ENCODE measurements at places on chromosomes 13 and 19.

DNA sequence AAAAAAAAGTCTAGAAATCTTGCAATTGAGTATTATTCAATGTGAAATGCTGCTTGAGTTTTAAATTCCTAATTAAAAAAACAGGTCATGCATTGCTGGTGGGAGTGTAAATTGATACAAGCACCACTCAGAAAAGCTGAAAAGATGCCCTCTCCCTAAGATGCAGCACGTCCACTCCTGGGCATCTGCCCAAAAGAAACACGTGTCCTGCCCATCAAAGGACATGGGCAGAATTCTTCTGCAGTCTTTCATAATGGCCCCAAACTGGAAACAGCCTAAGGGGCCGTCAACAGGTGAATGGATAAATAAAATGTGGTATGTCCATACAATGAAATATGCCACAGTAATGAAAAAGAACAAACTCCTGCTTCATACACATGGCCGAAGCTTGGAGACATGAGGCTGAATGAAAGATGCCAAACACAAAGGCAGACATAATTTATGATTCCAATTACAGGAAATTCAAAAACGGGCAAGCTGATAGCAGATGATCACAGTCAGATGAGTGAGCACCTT lies 7.8 kb downstream of the POU2F2 start:
- DNase-seq, result no peak

DNA sequence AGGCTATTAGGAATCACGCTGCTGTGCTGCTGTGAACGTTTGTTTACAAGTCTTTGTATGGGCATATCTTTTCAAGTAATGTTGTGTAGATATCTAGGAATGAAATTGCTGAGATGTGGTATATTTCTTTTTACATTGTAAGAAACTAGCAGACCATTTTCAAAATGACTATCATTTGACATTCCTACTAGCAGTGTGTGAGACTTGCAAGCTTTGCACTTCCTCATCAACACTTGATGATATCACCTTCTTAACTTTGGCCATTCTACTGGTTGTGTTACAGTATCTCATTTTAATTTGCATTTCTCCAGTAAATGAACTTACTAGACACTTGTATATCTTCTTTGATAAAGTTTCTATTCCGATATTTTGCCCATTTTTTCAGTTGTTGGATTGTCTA lies 12.1 kb downstream of the METTL21C start:
- DNase-seq, result no peak

- DNase-seq, result no peak
Observed at GRCh38 chr13:77412860-77413259, 86.0 kb upstream of the MYCBP2 start.

DNA sequence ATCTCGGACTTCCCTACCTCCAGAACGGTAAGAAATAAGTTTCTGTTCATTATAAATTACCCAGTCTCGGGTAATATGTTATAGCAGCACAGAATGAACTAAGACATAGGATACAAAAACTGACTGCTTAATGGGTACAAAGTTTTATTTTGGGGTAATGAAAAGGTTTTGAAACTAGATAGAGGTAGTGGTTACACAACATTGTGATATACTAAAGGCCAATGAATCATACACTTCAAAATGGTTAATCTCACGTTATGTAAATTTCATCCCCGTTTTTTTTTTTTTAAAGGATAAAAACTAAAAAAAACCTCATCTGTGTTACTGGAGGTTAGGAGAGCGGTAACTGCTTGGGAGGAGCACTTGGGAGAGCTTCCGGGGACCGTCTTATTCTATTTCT lies 23.5 kb downstream of the AKT2 start:
- no peak for DNase-seq

GRCh38 chr19:2140138-2140569 lies 11.2 kb downstream of the AP3D1 start:
- no peak for DNase-seq

- DNase-seq, result no peak
Observed at GRCh38 chr13:67052550-67053490, 177.3 kb downstream of the PCDH9 start.

GRCh38 chr19:44284968-44285367 lies 19.9 kb downstream of the ZNF235 start:
- DNase-seq, result no peak

- peak; percentile 86 for DNase-seq
Observed at GRCh38 chr19:1064661-1065605, 2.0 kb upstream of the ARHGAP45 start.

GRCh38 chr13:112783135-112783977 lies 93.5 kb downstream of the ATP11A start:
- DNase-seq, result no peak

GRCh38 chr19:53865523-53865917 lies 2.2 kb upstream of the MYADM start:
- DNase-seq, result peak; percentile 9

GRCh38 chr19:44643605-44644401 lies at the start of gene PVR:
Gene PVR, plus strand, starts transcription at chr19:44643910. Its CDS starts 187 bp downstream, at chr19:44644097.
- DNase-seq, result peak; percentile 68

DNA sequence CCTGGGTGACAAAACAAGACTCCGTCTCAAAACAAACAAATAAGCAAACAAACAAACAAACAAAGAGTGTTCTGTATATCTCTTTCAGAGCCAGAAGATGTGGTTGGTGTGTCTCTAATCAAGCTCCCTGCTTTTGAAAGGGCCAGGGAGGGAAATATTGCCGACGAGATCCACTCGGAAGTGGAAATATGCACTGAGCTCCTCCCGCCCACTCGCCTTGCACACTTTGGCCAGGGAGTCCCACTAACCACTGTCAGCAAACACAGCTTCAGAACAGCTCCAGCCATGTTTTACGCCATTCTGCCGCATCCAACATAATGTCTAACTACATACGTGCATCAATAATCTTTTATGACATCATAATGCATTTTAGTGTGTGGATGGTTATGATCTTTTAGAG lies 155.5 kb upstream of the VSTM2B start:
- DNase-seq, result no peak

DNA sequence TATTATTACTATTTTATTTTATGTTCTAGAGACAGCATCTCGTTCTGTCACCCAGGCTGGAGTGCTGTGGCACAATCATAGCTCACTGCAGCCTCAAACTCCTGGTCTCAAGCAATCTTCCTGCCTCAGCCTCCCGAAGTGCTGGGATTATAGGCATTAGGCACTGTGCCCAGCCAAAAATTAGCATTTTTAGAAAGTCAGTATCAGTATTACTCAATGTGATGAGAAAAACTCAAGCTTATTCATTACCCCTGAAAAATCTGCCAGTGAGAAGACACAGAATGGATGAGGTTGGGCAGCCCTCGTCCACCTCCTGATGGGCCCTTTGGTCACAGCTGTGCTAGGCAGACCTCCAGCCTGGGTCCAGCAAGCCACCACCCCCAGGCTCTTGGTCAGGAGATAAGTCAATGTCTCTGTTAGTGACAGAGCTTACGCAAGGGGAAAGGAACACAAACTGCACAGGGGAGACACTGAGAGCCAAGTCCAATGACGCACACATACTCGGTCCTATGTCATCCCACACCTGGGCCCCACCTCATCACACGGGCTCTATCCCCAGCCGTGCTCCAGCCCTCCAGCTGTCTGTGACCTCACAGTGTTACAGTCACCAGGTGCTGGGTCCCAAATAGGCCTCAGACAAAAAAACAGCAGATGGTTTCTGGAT lies 19.8 kb downstream of the PEPD start:
- no peak for DNase-seq

GRCh38 chr13:54424344-54424743 lies 1395.7 kb downstream of the OLFM4 start:
- no peak for DNase-seq

DNA sequence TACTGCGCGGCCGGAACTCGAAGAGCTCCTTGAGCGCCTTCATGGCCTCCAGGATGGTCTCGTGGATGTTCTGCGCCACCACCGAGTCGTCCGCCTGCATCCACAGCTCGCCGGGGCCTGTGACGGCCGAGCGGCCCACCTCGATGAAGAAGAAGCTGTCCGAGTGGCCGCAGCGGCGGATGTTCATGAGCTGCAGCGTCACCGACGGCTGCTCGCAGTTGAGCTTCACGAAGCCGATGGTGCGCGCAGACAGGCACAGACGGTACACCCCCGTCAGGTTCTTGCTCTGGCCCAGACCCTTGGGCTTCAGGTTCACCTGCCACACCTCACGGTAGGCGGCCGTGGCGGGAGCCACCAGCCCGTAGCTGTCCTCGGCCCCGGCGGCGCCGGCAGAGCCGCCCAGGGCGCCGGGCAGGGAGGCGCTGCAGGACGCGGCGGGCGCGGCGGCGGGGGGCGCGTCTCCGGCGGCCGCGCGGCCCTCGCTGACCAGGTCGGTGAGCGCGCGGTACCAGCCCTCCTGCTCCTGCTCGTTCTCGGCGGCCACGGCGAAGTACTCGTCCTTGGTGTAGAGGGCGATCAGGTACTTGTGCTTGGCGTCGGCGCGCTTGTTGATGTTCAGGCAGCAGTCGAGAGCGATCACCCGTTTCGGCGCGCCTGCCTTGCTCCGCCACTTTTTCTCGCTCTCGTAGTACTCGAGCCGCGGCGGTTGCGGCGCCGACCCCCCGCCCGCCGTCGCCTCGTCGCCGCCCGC lies 1.1 kb downstream of the IRS2 start:
- peak; percentile 40 for DNase-seq

DNA sequence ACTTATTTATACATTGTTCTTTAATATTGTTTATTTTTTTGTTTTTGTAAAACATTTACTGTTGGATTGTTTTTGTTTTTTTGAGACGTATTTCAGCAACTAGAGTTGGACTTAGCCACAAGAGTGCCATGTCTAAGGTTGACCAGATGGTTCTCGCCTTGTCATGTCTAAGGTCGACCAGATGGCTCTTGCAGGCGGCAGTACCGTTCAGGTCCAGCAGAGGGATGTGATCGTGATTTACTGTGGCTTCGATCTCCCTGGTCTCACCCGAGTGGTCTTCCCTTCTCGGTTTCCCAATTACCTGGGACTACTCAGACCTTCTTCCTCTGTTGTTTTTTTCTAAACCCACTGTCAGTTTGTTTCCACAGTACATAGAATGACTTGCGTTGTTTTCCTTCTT lies 1438.6 kb downstream of the UQCRFS1 start:
- no peak for DNase-seq
